ENCODE measurements at places on chromosomes 12 and 14. TPM values are rescaled to one million over a fixed set of nuclear protein-coding genes. Genes with fewer than 3 reads are reported as not detected.

- no peak for DNase-seq
Observed at GRCh38 chr14:37279818-37280217, 82.1 kb downstream of the MIPOL1 start.

DNA sequence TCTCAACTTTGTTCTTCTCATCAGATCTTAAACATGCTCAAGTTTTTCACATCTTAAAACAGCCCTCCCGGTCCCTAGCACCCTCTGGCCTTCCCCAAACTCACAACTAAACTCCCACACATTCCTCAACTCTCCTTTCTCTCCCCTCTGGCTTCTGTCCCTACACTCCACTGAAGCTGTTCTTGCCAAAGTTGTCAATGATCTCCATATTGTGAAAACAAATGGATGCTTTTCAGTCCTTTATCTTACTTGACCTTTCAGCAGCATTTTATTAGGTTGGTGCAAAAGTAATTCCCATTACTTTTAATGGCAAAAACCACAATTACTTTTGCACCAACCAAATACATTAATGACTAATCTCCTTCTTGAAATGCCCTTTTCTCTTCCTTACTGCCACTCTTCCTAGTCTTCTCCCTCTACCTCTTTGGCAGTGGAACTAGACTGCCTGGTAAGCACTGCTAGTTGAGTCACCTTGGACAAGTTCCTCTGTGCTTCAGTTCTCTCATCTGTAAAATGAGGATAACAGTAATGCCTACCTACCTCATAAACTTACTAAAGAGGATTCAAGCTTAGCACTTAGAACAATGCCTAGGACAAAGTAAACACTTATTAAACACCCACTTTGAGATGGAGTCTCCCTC, 16.0 kb downstream of the CERS5 start:
- DNase-seq: peak; percentile 51

GRCh38 chr12:95836185-95836609, 22.6 kb upstream of the SNRPF start:
- DNase-seq: peak; percentile 83

GRCh38 chr12:116233669-116234068, 43.8 kb downstream of the MED13L start:
- DNase-seq: no peak

DNA sequence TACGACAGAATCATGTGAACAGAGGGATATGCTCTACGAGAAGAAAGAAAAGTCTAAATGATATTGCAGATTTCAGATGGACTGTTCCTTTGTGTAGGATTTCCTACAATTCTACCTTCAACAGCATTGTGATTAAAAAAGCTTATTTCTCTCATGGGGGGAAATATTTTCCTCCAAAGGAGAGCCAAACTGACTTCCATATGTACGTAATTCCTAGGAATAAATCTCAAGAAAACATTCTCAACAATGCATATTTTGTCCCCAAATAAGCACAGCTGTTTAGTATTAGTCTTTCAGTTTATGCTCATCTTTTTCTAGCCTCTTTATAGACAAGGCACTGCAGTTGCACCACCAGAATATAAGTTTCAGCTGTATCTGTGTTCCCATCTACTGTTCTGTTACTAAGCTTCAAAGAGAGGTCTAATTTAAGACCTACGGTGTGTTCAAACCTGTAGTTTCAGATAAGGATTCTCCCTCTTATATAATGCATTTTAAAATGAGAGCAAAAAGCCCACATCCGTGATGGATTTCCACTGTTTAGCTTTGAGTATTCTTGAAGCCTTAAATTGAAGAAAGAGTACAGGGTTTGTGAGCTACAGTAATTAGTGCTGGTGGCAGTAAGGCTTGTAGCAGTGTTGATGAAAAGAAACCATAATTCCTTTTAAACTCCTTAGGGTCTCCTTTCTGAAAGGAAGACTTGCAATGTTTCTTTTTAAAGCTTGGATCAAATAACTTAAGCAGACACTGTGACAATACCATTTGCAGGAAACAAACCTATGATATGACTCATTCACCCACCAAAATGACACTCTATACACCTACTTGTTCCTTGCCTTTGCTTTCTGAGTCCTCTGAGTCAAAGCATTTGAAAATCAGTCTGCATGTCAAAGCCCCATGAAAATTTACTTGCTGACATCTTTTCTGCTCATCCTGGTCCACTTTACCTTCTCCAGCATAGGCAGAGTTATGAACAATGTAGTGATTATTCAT, 754.1 kb downstream of the NOVA1 start:
- DNase-seq: no peak

DNA sequence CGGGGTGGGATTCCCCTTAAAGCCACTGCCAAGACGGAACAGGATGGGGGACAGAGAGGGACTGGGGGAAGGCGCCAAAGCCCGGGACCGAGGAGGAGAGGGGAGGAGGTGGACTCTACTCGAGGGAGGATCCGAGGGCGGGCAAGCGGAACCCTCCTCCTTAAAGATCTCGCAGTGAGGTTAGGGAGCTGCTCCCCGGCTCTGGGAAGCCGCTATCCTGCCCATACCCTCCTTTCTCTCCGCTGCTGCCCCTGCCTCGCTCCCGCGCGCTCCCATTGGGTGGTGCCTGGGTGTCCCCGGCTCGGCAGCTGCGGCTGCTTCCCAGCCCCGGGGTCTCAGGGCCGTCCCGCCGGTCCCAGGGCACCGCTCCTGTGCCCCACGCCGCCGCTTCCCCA, 16.4 kb downstream of the KRT18 start:
- DNase-seq: no peak

- DNase-seq: no peak
Observed at GRCh38 chr12:118850244-118850825, 131.0 kb upstream of the SRRM4 start.

DNA sequence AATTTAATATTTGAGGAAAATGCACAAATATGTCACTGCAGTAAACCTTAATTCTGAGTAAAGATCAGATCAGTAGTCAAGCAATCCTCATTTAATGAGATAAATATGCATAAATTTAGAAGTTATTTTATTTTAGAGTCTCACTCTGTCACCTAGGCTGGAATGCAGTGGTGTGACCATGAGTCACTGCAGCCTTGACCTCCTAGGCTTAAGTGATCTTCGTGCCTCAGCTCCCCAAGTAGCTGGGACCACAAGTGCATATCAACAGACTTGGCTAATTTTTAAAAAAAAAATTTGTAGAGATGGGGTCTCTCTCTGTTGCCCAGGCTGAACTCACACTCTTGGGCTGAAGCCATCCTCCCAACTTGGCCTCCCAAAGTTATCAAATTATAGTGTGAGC, 41.3 kb downstream of the LMO3 start:
- no peak for DNase-seq

DNA sequence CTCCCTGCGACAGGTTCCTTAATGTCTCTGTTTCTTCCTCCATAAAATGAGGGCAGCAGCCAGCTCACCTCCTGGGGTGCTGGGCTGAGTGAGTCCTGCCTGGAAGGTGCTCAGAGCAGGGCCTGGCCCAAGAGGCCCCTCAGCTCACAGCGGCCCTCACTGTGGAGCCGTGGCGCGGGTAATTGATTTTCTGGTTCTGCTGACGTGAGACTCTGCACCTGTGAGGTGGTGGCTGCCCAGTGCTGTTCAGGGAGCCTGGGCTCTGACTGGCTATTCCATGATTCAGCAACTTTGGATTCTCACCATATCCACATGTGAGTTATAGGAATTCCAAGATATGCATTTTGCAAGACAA, 266.6 kb downstream of the ADGRD1 start:
- no peak for DNase-seq

- DNase-seq: no peak
Observed at GRCh38 chr14:21056520-21057163, 980 bp upstream of the RNASE8 start.

DNA sequence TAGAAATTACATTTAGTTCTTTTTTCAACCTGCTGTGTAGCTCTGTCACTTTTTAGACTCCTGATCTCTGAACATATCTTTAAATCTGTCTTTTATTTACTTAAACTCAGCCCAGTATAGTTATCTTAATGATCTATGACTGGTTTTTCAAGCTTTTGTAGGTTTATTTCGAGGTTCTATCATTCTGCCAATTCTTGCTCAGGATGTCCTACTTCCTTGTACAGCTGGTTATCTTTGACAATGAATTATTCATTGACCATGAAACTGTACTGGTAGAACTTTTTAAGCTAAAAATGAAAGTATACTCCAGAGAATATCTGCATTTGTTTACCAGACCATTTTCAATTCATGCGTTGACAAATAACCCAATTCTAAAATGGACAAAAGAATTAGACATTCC, 37.8 kb downstream of the TC2N start:
- DNase-seq: no peak

GRCh38 chr14:96088481-96088880, 49.3 kb downstream of the C14orf132 start:
- no peak for DNase-seq

- DNase-seq: peak; percentile 76
Observed at GRCh38 chr14:99971087-99971940, 93.9 kb upstream of the EVL start.

GRCh38 chr12:24709216-24709615, 239.7 kb downstream of the BCAT1 start:
- DNase-seq: peak; percentile 9

- peak; percentile 40 for DNase-seq
Observed at GRCh38 chr12:30440826-30441602, 254.7 kb downstream of the IPO8 start.

GRCh38 chr12:50825372-50825838, 17.3 kb upstream of the TMPRSS12 start:
- DNase-seq: peak; percentile 92

- DNase-seq: peak; percentile 97
Observed at GRCh38 chr12:104604070-104604994, 147.6 kb downstream of the CHST11 start.

GRCh38 chr12:12336049-12336411, 14.0 kb downstream of the MANSC1 start:
- DNase-seq: no peak

DNA sequence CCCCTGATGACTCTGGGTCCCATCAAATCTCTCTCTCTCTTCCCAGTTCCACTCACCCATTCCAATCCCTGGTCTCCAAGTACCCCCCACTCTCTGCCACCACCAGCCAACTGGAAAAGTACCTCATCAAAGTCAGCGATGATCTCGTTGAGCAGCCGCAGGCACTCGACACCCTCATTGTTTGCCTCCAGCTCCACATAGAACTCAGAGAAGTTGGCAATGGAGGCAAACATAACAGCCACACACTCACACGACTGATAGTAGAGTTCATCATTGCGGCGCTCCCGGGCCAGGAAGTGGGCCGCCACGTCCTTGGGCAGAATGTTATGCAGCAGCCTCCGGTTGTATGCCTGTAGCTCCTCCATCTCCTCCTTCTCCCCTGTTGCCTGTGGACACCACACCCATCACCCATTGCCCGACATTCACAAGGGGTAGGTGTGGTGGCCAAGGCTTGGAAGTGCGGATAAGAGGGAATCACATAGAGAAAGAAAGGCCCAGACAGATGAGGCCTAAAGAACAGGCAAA, 17.2 kb downstream of the ADCY6 start:
- DNase-seq: no peak

GRCh38 chr12:80811957-80812708, 95.4 kb downstream of the MYF5 start:
- no peak for DNase-seq

- no peak for DNase-seq
Observed at GRCh38 chr12:73677520-73678291, 859.9 kb upstream of the ATXN7L3B start.

DNA sequence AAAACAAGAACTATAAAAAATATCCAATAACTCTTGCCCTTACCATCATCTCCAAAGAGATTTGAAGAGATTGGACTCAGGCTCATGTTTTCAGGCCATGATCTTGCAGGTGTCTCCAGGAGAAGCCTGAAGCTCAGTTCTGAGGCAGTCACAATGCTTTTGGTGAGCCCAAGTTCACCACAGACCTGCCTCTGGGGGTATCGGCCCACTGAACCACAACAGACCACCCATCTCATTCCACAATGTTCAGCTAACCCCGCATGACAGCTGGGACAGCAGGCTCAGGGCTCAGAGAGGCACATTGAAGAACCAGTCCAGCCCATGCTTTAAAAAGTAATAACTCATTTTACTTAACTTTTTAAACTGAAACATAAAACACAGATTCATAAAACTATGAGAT, 28.3 kb upstream of the APOLD1 start:
- DNase-seq: no peak

- peak; percentile 46 for DNase-seq
Observed at GRCh38 chr14:36996133-36996856, 176.1 kb downstream of the SLC25A21 start.

DNA sequence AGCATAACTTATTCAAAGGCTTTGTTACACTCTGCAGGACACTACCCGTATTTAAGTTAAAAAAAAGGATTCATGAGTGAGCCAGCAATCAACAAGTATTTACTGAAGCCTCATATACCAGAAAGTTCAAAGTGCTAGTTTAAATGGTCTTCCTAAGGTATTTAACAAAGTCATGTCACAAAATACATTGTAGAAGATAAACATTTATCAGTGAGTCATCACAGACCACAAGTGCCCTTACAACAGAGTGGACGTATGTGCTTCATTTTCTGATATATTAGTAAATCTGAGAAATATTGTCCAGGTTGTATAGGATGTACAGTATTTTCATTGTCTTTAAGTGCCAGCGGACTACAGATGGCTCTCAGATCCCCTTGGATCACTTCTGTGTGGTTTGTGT, 24.2 kb downstream of the FLRT2 start:
- DNase-seq: no peak

DNA sequence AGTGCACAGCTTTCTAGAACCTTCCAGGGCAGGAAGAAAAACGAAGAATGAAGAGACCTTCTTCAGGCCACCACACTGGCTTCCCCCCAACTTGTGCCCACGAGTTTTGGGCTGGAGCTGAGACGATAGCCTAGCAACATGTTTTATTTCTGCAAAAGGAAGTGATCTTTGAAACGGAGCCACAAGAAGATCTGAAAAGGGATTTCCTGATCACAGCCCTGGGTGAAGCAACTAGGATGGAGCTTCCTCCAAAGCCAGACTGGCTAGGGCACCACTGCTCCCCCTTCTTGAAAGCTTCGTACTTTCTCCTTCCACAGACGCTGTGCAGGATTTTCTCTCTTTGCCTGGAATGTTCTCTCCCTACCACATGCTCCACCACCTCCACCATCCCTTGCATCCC, 418.3 kb downstream of the MED13L start:
- no peak for DNase-seq

DNA sequence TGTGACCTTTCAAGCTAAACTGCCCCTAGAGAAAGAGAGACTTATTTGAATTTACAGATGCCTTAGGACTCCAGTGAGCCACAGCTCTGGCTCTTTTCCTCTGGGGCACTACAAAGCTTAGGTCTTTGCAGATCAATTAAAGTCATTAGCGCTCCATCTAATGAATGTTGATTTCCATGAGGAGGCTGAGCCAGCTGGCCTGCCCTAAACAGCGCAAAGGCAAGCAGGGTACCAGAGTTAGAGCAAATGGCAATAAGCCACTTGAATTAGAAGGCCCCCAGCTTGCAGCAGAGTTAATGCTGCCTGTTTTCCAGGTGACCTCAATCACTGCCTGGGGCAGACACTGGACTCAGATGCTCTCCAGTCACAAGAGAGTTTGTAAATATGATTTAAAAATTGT, 695.3 kb downstream of the DIO2 start:
- no peak for DNase-seq

The KRT4 gene
- not detected for total RNA-seq

The EXOC3L4 gene
- total RNA-seq: 0.41 TPM

The GPX2 gene
- total RNA-seq: not detected

The CCDC184 gene
- total RNA-seq: 1.1 TPM

The OTOGL gene
- total RNA-seq: 0.16 TPM

The GALNT16 gene
- total RNA-seq: 1.6 TPM

The SMAGP gene
- total RNA-seq: 29.3 TPM

The RND1 gene
- total RNA-seq: not detected

The NUAK1 gene
- total RNA-seq: 3.0 TPM

The GLT1D1 gene
- not detected for total RNA-seq

The JPH4 gene
- total RNA-seq: not detected

The CCDC177 gene
- total RNA-seq: not detected

The CMTM5 gene
- total RNA-seq: 0.49 TPM

The TC2N gene
- total RNA-seq: 1.6 TPM

Measured in fibroblast of the aortic adventitia (primary cell).